ENCODE measurements at places on chromosomes 13 and 19. TPM values are rescaled to one million over a fixed set of nuclear protein-coding genes. Genes with fewer than 3 reads are reported as not detected.

SLC7A1 gene
- 25.6 TPM for total RNA-seq

TMEM259 gene
- 115 TPM for total RNA-seq

LGI4 gene
- not detected for total RNA-seq

CGB2 gene
- total RNA-seq, result 0.34 TPM

CPAMD8 gene
- 0.45 TPM for total RNA-seq

ZNF20 gene
- total RNA-seq, result 2.5 TPM

PRTN3 gene
- not detected for total RNA-seq

GSX1 gene
- not detected for total RNA-seq

IRGC gene
- not detected for total RNA-seq

SULT2B1 gene
- 0.15 TPM for total RNA-seq
